ENCODE measurements at places on chromosomes 4 and X.

GRCh38 chrX:150119323-150119722, 181.0 kb upstream of the EOLA2 start:
- no peak for DNase-seq

DNA sequence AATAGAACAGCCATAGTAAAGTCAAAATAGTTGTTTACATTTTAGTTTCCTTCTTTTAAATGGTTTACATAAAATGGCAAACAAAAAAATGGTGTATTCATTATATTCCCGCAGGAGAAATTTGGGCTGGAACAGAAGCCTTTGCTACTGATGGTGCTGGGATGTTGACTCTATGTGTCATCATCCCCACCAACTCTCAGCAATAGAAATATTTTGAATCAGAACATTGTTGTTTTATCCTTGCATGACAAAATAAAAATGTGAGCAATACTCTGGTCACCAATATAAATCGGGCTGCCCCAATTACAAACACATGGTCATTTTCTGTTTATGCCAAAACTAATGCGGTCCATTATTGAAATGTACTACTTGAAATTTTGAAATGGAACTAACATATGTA, 1131.6 kb upstream of the PCDH7 start:
- DNase-seq = peak; percentile 21

- DNase-seq = no peak
These were observed 691.9 kb downstream of the TECRL start for GRCh38 chr4:63717384-63717783.

- DNase-seq = peak; percentile 16
These were observed 293.8 kb downstream of the IQCM start for GRCh38 chr4:149521611-149522425.

DNA sequence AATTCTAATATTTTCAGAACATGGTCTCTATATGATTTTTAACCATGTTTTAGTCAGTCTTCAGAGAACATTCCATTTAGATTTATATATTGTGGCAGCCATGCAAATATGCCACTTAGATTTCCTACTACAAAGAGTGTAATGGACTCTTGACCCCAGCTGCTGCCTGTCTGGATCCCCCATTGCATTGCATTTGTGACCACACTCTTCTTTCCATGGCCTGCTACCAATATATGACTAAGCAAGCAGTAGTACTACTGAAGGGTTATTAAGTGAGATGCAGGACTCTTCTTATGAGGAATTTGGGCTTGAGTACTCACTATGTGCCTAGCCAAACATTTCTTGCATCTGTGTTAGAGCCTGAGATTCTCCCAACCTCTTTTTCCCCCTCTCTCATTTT, 306.8 kb downstream of the PDHA2 start:
- no peak for DNase-seq

DNA sequence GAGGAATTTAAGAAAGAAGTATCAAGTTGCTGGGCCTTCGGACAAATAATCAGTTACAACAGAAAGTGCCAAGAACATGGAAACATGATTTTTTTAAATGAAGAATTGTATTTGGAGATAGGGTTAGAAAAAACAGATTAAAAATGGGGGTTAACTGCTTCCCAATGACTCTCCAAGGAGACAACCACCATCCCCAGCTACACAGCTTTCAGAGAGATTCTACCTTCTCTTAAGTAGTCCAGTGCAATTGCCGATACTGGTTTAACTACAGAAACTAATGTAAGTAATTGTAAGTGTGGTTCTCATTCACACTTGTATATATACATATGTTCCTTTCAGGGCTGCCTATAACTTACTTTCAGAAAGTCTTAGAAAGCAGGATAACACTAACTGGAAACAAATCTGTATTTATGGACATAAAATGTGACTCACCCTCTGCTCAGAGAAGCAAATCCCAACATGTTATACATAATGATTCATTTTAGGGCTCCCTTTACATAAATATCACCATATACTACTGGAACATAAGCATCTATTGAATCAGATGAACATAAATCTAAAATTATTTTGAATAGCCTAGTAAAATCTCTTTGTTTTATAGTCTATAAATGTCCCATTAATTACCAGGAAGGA, 248.9 kb upstream of the UGT8 start:
- DNase-seq = peak; percentile 50

GRCh38 chr4:17812125-17812524, 1.3 kb downstream of the NCAPG start:
- no peak for DNase-seq

- DNase-seq = no peak
These were observed 42.2 kb downstream of the KLHL5 start for GRCh38 chr4:39104255-39104654.

GRCh38 chr4:85086721-85087120, 120.2 kb upstream of the WDFY3 start:
- no peak for DNase-seq

DNA sequence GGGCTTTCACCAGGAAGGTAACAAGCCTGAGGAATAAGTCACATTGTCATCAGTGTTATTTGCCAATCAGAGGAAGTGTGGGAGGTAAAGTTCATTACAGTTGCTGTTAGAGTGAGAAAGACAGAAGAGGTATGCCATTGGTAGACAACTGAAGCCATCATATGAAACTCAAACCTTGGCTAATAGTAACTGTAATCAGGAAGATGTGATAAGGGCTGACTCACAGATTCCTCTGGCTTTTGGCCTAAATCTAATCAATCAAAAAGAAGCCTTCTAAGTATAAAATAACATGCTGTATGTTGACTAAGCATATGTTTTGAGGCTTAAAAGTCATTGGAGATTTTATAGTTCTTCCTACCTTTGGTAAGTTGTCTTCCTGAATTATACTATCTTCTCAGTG, 242.8 kb downstream of the PCDH7 start:
- DNase-seq = no peak

- DNase-seq = no peak
These were observed 71.3 kb downstream of the HTRA3 start for GRCh38 chr4:8340781-8341241.

GRCh38 chr4:57034520-57034919, 55.8 kb downstream of the POLR2B start:
- no peak for DNase-seq

DNA sequence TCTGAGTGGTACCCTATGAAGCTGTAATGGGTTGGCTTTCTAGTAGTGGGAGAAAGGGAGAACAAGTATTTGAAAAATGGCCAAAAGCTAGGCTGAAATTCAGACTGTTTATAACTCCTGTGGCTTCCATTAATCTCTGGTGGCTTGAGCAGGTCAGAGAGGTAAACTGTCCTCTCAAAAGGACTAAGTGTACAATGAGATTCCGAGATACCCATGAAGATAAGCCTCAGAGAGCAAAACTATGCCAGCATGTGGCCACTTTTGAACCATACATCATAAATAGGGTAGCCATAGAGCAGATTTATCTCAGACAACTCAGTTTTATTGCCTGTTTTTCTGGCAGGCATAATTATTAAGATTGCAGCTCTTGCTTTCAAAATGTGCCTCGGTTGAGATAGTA, 89.2 kb downstream of the CHRDL1 start:
- DNase-seq = no peak

DNA sequence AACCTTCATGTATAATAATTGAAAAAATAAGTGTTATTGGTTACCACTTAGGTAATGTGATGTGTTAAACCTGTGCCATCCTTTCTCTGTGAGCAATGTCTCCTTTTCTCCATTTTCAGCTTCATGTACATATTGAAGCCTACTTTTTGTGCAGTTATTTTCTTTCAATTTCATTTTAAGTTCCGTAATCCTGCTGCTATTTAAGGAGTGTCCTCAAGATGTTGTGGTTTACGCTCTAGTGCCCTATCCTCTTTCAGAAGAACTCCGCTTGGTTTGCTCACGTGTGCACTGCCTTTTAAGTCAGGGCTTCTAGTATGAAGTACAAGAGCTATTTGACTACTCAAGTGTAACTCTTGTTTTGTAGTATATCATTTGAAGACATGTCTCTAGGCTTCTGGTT, 2253.2 kb upstream of the TENM3 start:
- DNase-seq = no peak

GRCh38 chr4:125735102-125735501, 420.3 kb downstream of the FAT4 start:
- DNase-seq = peak; percentile 93

Measured in EL (cell line).